ENCODE measurements at places on chromosomes 2 and 18. TPM values are rescaled to one million over a fixed set of nuclear protein-coding genes. Genes with fewer than 3 reads are reported as not detected.

GRCh38 chr2:241657786-241658254 is 20.3 kb downstream of the ATG4B start:
- DNase-seq, result no peak

DNA sequence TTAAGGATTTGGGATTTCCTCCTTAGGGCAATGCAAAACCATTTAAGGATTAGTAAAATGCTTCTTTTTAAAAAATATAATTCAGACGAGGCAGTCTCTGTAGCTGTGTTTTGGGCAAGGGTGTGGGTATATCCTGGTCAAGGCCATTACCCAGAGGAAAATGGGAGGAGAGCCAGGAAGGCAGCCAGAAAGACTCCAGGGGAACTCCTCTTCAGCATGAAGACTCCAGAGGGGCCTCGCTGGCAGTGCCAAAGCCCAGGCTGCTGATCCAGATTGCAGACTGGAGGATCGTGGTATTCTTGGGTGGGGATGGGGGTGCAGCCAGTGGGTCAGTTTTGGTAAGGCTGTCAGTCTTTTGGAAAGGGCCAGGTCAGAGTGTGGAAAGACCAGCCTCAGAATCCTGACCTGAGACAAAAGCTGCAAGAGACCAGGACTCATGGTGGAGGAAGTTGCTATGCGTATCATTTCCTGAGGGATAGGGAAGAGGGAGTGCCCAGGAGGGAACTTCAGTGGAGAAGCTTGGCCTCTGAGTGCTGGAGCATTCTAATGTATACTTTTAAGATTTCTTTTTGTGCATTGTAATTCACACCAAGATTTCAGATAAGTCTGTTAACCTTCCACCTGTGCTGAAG is 20.9 kb upstream of the RAB11FIP5 start:
- DNase-seq, result no peak

- no peak for DNase-seq
Measured at GRCh38 chr2:139083121-139083520, 302.9 kb upstream of the NXPH2 start.

- no peak for DNase-seq
Measured at GRCh38 chr2:112713926-112714325, 6.9 kb upstream of the NT5DC4 start.

- DNase-seq, result no peak
Measured at GRCh38 chr2:237143676-237144440, 58.2 kb downstream of the COPS8 start.

DNA sequence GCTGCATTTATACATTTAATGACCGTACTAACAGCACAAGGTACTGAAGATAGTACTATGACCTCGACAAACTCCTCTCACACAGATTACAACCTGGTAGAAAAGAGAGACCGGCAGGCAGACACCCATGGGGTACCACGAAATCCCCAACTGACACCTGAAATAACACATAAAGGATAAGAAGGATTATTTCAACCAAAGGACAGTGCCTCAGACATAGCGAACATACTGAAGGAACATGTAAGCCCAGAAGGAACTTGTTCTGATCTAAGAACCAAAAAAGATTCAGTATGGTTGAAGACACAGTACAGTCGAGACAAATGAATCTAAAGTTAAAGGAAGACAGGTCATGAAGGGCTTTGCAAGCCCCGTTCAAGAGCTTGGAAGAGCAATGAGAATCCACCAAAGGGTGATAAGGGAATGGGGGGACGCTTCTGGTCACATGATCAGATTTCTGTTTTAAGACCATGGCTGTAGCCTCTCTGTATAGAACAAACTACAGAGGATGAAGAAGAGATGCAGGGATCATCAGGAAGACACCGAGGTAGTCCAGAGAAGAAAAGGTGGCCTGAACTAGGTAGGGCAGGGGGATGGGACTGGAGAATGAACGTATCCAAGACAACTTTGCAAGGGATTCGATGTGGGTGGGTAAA is 902 bp downstream of the MCFD2 start:
- DNase-seq, result no peak

GRCh38 chr2:41723526-41723925 is 324.3 kb upstream of the PKDCC start:
- no peak for DNase-seq

GRCh38 chr18:23689031-23689615 is at the start of gene LAMA3:
Gene LAMA3, plus strand, starts transcription at chr18:23689453. Its CDS starts 231 bp downstream, at chr18:23689684.
- DNase-seq, result peak; percentile 45

DNA sequence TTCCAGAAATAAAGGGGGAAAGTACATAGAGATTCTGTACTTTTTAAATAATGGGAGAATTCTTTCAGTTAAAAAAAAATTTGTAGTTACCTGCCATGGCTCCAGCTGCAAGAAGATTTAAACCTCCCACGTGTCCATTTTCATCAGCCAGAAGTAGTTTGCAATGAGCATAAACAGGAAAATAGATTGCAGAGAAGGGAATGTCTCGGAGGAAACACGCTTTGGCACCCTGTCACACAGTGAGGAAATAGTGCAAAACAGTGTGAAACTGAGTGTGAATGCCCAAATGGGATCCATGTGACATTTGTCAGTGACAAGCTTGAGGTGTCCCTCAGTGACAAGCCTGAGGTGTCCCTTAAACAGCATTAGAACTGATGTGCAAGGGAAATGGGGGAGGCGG is 102.7 kb downstream of the SLC25A12 start:
- DNase-seq, result no peak

- no peak for DNase-seq
Measured at GRCh38 chr2:45121236-45121927, 112.1 kb upstream of the SIX2 start.

GRCh38 chr2:96522304-96523203 is 14.0 kb upstream of the ARID5A start:
- no peak for DNase-seq

DNA sequence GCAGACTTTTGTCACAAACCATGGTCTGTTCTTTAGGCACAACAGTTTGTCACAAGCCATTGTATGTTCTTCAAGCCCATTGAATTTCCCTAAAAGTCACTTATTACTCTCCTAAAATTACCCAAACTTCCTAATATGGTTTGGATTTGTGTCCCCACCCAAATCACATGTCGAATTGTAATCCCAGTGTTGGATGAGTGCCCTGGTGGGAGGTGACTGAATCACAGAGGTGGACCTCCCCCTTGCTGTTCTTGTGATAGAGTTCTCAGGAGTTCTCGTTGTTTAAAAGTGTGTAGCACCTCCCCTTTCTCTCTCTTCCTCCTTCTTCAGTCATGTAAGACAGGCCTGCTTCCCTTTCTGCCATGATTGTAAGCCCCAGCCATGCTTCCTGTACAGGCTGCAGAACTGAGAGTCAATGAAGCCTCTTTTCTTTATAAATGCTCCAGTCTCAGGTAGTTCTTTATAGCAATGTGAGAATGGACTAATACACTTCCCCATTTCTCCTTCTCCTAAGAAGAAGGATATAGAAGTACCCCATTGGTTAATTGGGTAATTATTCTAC is 11.2 kb upstream of the GYPC start:
- no peak for DNase-seq

- DNase-seq, result no peak
Measured at GRCh38 chr18:4144201-4144600, 310.9 kb downstream of the DLGAP1 start.

DNA sequence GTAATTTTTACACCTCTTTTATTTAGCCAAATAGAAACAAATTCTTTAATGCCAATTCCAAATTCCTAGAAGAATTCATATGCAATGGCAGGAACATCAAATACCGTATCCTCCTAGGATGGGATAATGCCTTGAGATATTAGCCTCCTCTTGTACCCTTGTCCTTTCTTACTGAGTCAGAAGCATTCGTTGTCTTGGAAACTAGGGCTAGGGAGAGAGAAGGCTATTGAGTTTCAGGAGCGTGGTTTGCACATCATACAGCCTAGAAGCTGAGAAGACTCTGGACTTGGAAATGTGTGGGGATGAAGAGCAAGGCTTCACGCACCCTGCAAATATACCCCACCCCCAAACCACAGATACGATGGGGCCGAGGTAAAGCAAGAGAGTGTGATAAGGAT is 300.7 kb downstream of the SP3 start:
- no peak for DNase-seq

DNA sequence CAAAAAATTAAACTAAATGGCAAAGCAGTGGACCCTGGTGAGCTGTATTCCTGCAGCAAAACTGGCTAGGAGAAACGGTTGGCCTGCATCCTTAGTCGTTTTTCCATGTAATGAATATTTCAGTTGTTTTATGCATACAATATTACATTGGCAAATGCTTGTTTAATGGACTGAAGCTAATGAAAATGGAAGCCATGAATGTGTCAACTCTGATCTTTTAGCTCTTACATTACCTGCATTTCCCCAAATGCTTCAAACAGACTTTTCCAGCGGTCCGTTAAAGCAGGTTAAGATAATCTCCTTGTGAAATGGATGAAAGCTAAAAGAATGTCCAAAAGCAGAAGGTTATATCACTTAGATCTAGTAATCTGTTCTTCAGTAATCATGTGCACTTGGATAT is 686.3 kb upstream of the SETBP1 start:
- DNase-seq, result no peak

DNA sequence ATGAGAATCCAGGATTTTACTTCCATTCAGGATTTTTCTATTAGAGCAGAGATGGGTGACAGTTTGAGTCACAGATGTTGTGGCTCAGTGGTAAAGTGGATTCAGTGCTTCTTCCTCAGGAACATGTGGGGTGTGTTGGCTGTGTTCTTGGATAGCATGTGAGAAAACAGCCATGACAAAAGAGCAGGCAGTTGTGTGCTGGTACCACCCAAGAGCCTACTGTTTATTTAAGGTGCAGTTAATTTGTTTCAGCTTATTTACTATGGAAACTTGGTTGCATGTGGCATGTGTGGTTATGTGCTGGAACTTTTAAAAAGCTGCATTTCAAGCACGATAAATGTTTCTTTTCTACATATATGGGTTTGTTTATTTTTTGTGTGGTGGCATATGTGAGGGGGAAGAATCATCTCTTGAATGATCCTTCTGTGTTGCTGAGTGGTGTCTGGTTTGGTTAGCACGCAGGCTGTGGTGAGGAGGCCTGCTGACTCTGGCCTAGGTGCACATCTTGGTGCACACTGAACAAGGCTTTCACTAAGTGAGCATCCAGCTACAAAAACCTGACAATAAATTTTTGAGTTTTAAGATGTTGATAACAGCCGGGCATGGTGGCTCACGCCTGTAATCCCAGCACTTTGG is 67.3 kb downstream of the SPTBN1 start:
- no peak for DNase-seq

- DNase-seq, result no peak
Measured at GRCh38 chr18:34126121-34126520, 98.6 kb downstream of the NOL4 start.

DNA sequence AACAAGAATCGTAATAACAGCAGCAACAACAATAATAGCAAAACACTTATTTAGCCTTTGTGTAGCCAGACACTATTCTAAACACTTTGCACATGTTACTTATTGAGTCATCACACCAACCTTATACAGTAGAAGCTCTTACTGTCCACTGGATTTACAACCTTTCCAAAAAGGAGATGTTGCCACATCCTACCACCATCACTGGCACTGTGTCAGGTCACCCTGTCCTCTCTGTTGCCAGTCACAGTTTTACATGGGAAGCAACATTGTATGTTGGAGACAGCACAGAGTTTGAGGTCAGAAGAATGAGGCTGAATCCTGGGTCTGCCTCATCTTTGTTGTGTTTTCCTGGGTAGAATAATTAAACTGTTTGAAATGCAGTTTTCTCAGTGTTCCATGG is 201.4 kb upstream of the EPAS1 start:
- DNase-seq, result no peak

- DNase-seq, result no peak
Measured at GRCh38 chr2:156486147-156486546, 50.0 kb downstream of the GPD2 start.

DNA sequence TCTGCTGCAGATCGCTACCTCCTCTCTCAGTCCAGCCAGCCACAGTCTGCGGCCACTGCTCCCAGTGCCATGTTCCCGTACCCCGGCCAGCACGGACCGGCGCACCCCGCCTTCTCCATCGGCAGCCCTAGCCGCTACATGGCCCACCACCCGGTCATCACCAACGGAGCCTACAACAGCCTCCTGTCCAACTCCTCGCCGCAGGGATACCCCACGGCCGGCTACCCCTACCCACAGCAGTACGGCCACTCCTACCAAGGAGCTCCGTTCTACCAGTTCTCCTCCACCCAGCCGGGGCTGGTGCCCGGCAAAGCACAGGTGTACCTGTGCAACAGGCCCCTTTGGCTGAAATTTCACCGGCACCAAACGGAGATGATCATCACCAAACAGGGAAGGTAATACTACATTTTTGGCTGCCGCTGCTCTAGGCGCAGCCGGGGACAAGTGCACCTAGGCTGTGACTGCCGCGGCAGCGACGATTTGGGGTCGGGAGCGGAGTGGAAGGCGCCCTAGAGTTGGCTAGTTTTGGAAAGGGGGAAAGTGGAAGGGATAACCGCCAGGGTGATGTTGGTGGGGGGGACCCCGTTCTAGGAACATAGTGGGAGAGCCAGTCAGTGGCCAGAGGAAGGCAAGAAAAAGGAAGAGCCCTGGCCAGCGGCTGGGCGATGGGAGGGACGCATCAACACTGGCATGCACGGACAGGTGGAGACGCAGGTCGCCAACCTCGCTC is 776 bp downstream of the TBR1 start:
- DNase-seq, result peak; percentile 11

GRCh38 chr2:150526827-150527226 is 39.4 kb upstream of the RND3 start:
- no peak for DNase-seq

DNA sequence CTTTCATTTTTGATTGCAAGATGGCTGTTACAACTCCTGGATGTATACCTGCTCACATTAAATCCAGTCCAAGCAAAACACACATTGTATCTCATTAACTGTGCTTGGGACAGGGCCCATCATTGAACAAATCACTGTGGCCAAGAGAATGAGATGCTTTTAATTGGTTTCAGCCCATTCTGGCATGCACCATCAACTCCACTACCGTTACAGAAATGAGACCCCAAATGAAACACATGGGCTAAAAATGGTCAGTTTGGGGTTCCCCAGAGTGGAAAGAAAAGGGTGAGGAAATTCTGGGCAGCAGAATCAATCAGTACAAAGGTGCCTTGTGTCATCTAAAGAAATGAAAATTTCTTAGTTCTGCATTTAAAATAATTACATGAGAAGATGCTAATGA is 52.7 kb downstream of the FAM171B start:
- DNase-seq, result no peak

GRCh38 chr2:234355808-234356365 is 141.0 kb downstream of the ARL4C start:
- DNase-seq, result no peak

- no peak for DNase-seq
Measured at GRCh38 chr2:9889812-9890261, 46.6 kb downstream of the TAF1B start.

GRCh38 chr2:107772353-107772752 is 54.3 kb upstream of the RGPD4 start:
- DNase-seq, result no peak

GRCh38 chr2:231542136-231542535 is 11.9 kb upstream of the NMUR1 start:
- DNase-seq, result no peak

The AP1S3 gene
- not detected for total RNA-seq

The HRH4 gene
- total RNA-seq, result not detected

The CHRNG gene
- total RNA-seq, result not detected

The SUPT7L gene
- 24.8 TPM for total RNA-seq

The SERPINB3 gene
- not detected for total RNA-seq

The FBXO36 gene
- 1.2 TPM for total RNA-seq

The PUM2 gene
- 72.9 TPM for total RNA-seq

The CAMKMT gene
- total RNA-seq, result 4.1 TPM

The POTEJ gene
- not detected for total RNA-seq

The GAL3ST2 gene
- total RNA-seq, result 0.23 TPM

The ZNF385B gene
- total RNA-seq, result 0.28 TPM

The C2orf92 gene
- total RNA-seq, result 2.8 TPM

The SFTPB gene
- total RNA-seq, result not detected

The IMPA2 gene
- total RNA-seq, result 31.4 TPM

The C1D gene
- total RNA-seq, result 17.5 TPM

The LAMA3 gene
- total RNA-seq, result 4.0 TPM

The GREB1 gene
- total RNA-seq, result 8.2 TPM

The POTEI gene
- total RNA-seq, result not detected
